ENCODE measurements at places on chromosomes 4 and X. TPM values are rescaled to one million over a fixed set of nuclear protein-coding genes. Genes with fewer than 3 reads are reported as not detected.

The RAB41 gene
- total RNA-seq: not detected

The RNF4 gene
- 26.6 TPM for total RNA-seq

The SPIN4 gene
- 6.6 TPM for total RNA-seq

The DMRTC1 gene
- not detected for total RNA-seq

The RTL9 gene
- total RNA-seq: 0.23 TPM

All from A375 (cell line).